Amniotic stem cell (primary cell): ENCODE measurements at places on chromosomes 4 and X.

DNA sequence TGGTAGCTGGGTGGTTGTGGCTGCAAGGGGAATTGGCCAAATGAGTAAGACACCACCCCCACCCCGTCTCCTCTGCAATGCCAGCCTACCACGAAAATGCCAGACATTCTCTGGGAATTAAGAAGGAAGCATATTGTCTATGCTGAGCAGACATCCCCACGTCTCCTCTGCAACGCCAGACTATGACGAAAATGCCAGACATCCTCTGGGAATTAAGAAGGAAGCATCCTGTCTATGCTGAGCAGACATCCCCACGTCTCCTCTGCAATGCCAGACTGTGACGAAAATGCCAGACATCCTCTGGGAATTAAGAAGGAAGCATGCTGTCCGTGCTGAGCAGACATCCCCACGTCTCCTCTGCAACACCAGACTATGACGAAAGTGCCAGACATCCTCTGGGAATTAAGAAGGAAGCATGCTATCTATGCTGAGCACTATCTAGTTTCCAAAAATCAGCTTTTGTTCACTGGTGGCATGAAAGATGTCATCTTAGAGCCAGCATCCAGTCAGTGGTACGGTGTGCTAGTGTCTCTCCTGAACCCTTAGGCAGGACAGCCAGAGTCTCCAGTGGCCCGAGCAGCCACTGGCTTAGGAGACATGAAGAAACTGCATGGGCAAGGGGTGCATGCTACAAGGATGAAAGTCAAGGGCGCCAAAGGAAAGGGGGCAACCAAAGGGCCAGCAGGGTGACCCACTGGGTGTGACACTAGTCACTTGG lies 339.8 kb upstream of the FRG1 start:
- no peak for DNase-seq

DNA sequence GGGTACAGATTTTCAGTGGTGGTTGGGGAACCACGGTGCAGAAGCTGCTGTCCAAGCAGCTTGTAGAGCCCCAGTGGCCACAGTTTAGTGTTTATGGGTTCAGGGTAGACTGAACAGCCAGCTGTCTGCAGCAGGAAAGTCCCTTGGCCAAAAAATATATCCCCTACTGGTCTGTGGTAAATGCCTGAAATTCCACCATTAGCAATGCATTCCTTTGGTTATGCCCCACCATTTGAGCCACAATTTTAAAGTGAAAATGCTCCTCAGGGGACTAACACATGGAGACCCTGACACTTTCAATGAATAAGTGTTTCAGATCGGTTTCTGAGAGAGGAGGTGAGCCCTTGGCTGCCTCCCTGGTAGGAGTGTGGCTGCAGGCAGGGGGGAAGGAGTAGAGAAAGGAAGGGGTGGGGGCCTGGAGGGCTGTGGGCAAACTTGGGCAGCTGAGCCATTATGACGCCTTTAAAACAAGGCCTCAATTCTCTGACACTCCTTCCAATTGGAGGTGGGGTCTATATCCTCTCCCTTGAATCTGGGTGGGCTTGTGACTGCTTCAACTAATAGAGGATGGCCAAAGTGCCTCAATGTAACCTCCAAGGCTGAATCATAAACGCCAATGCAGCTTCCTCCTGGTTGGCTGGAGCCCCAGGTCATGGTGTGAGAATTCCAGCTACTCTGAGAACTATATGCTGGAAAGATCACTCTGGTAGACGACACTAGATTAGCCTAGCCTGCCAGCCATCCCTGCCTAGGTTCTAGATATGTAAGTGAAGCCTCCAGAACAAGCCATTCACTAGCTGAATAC lies 75.8 kb upstream of the ATP6AP2 start:
- peak; percentile 5 for DNase-seq

DNA sequence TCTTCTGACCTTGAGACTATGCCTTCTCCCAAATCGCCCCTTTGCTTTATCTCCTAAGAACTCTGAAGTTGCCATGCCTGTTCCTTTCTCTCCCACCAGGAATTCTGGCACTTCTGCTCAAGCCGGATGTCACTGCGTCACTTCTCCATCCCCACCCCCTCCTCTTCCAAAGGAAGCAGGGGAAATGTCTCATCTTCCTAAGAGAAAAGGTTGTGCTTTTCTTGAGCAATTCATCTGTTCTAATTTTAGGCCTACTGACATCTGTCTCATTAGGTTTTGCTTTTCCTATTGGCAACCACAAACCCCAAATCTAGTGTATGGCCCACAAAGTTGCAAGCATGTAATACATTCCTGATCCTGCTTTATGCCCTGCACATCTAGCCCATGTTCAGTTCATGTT lies 163.1 kb upstream of the PLAC1 start:
- DNase-seq, result no peak

DNA sequence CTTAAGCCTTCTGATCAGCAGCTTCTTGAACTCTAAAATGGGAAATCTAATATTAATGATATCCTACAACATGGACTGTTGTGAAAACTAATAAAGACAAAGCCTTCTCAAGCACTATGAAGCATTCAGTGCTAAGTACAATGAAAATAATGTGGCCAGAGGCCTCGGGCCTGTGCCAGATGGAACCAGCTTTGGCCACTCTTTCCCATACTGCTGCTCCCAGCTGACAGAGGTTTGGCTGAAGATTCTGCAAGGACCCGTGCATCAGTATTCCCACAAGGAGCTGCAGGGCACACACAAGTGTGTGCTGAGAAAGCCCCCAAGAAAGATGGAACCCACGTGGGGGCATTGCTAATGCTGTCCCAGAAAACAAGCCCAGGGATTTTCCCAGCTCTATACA lies 60.5 kb upstream of the RPL34 start:
- DNase-seq, result no peak
